ENCODE measurements at places on chromosomes 7 and 10.

DNA sequence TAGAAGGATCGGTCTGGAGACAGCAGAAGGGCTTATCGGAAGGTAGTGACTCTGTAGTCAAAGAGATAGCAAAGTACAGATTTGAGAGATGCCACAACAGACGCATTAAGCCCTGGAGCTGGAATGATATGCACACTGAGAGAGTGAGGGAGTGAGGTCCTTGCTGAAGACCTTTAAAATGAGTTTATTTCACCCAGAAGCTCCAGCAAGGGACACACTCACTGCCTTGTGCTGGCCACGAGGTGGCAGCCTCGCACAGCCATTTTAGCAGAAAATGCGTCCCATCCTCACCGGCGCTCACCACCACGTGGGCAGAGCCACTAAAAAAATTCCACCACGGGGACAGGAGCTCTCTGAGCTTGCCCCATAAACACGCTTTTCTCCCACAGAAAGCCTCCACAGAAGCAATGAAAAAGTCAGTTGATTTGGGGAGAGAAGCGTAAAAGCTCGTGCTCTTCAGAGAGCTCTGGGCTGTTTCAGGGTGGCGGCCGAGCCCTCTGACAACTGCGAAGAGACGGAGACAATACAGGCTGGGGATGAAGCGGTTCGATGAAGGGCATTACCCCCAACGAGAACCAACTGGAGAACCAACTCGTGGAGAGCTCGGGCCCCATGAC is 163.0 kb upstream of the KLF14 start:
- peak; percentile 67 for DNase-seq

DNA sequence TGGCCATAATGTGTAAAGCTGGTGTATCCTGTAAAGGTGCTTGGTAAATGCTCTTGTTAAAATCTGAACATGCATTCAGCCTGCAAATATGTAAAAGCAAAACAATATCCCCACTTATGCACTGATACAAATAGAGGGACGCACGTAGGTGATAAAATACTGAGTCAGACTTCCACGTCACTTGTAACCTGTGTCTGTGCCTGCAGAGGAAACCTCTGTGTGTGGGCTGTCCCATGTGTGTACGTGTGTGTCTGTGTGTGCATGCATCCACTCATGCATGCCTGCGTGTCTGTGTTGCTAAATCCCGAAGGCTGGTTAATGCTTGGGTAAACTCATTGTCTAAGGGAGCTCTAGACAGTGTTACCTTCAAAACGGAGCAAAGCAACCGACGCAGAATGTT is 68.9 kb downstream of the KLF6 start:
- no peak for DNase-seq

DNA sequence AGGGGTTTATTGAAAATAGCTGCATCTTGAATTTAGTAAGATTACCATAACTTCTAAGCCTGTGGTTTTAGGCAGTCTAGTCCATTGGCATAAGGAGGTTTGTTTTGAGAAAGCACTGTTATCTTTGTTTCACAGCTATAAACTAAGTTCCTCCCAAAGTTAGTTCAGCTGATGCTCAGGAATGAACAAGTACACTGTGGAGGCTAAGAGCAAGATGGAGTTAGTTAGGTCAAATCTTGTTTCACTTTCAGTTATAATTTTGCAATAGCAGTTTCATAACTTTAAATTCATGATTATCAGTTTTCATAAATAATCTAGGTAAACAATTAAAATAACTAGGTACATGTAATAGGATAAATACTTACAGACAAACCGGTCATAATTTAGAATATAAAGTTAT is 15.4 kb downstream of the SEC61G start:
- DNase-seq = no peak

- DNase-seq = no peak
Measured at GRCh38 chr10:4770801-4771553, 55.0 kb upstream of the AKR1E2 start.

DNA sequence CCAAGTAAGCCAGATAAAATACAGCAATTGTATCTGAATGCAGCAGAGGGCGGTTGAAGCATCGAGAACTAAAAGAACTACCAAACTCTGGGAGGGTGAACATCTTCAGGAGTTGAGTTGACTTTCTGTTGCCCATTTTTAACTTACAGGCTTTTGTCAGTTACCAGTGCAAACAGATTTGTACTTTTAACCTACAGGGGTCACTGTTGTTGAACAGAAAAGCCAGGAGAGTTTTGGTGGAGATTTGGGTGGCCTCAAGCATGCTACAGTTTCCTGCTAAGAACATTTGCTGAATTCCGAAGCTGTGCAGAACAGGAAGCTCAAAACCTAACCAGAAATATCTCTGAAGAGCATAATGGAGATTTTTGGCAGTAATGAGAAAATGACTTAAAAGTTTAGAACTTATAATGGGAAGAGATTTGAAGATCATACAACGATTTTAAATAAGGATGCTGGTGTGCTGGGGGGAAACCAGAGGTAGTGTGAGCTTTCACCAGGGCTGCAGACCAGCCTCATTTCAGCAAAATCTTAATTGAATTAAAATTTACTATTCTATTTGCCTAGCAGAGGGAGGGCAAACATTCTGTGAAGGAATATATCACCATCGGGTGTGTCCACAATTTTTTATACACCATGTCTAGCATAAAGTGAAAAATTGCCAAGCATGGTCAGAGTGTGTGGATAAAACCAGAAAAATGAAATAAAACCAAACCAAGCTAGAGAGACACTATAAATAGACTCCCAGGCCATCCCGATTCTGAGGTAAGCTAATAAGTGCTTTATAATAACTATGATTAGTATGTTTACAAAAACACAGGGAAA is 208.6 kb upstream of the CCDC6 start:
- DNase-seq = peak; percentile 17

DNA sequence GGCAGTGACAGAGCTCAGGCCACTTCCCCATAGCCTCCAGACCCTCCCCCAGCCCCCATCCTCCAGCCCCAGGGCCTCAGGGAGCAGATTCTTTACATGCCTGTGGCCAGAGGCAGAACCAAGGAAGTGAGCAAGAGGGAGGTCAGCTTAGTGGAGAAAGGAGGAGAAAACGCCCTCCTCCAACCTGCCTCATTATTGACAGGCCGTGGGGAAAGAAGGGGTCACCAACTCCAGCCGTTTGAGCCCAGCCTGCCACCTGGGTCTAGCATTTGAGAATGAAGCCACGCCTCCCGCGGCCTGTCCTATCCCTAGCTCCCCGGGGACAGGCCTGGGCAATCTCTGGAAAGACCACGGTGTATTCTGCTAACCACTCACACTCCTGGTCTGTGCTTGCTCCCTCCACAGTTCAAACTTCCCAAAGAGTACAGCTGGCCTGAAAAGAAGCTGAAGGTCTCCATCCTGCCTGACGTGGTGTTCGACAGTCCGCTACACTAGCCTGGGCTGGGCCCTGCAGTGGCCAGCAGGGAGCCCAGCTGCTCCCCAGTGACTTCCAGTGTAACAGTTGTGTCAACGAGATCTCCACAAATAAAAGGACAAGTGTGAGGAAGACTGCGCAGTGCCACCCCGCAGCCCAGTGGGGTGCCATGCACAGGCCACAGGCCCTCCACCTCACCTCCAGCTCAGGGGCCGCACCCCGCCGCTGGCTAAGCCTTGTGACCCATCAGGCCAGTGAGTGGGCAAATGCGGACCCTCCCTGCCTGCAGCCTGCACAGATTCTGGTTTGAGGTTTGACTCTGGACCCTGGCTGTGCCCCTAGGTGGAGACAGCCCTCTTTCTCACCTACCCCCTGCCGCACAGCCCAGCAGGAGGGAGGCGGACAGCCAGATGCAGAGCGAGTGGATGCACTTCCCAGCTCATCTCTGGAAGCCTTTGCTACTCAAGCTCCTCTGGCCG is 14.3 kb upstream of the TRIM8 start:
- DNase-seq = no peak

- no peak for DNase-seq
Measured at GRCh38 chr7:35681231-35682029, 13.5 kb downstream of the HERPUD2 start.

- peak; percentile 90 for DNase-seq
Measured at GRCh38 chr10:14751921-14752320, 22.8 kb downstream of the FAM107B start.

DNA sequence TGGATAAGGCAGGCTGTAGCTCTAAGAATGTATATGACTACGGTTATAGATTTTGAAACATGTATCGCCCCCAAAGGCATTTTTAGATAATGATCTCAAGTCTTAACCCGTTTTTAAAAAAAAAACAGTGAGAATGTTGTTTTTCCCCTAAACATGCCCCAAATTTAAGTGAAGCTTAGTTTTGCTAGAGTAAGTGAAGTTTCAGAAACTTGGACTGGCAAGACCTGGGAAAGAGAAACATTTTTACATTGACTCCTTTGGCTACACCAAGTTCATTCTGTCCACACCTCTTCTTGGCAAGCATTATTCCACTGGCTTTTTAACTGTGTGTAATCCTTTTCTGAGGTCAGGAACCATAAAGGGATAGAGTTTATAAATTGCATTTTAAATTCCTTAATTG is 216.7 kb upstream of the CELF2 start:
- no peak for DNase-seq

DNA sequence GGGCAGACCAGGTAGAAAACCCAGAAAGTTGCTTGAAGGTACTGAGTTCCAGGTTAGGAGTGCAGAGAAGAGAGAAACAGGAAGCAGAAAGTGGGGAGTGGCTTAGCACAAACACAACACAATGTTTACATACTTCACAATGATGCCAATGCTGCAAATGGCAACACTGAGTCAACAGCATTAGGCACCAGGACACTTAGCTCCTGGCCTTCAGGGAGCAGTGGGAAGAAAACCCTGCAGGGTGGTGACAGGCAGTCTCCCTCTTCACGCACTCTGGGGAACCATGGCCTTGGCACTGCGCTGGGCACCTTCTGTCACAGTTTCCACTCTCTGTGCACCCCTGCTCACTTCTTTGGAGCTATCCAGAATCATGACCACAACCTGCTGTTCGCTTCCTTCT is 7.3 kb downstream of the ICA1 start:
- no peak for DNase-seq

- no peak for DNase-seq
Measured at GRCh38 chr10:121071901-121072300, 220.7 kb downstream of the WDR11 start.

GRCh38 chr10:110446954-110447608 is 50.6 kb upstream of the DUSP5 start:
- peak; percentile 77 for DNase-seq

- DNase-seq = no peak
Measured at GRCh38 chr10:70333268-70333667, 49.2 kb downstream of the LRRC20 start.

DNA sequence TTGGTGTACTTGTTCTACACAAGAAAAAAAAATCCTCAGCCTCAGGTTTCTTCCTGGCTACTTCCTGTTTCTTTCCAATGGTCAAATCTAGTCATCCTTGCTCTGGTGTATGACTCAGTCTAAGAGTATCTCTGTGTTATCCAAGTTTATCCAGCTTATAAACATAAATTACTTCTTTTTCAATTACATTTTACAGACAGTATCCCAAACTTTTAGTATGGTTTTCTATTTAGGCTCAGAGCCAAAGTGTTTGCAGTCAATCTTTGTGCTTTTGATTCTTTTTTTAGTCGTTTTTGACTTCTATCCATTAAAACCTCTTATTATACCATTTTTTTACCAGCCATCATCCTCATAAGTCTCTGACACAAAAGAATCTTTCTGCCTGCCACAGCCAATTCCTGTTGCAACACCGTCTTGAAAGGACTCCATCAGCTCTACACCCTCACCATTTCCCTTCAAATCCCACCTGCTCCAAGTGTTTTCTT is 294.6 kb downstream of the PTEN start:
- no peak for DNase-seq

Data from cerebellum (tissue), 4 donors.